Naive thymus-derived CD8-positive, alpha-beta T cell (primary cell): ENCODE measurements at places on chromosomes 11 and 22.

DNA sequence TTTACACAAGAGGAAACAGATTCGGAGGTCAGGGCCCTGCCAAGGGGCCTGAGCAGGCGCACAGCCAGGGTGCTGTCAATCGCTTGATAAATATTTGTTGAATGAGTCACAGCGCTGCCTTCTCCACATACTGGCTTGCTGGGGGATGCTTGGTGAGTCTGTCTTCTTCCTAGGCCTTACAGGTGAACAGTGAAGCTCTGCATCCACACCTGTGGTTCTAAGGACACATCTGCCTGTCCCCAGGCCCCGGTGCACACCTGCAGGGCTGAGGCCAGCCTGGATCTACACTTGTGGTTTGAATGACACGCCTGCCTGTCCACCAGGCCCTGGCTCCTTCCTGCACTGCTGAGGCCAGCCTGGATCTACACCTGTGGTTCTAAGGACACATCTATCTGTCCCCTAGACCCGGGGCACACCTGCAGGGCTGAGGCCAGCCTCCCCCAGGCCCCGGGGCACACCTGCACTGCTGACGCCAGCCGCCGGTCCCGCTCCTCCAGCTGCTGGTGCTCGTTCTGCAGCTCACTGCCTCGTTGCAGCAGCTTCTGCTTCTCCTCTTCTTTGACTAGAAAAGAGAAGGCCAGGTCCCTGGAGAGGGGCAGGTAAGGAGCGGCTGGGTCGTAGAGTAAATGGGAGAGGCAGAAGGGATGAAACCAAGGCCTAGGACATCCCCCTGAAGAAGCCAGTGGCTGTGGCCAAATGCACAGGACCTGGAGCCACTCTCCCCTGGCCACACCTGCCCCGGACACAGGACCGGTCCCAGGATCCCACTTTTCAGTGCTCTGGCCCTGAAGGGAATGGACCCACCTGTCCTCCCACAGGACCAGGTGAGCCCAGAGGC is 124.6 kb downstream of the PHF21B start:
- no peak for DNase-seq

GRCh38 chr11:126830216-126830806 is 170.3 kb downstream of the KIRREL3 start:
- DNase-seq = no peak

DNA sequence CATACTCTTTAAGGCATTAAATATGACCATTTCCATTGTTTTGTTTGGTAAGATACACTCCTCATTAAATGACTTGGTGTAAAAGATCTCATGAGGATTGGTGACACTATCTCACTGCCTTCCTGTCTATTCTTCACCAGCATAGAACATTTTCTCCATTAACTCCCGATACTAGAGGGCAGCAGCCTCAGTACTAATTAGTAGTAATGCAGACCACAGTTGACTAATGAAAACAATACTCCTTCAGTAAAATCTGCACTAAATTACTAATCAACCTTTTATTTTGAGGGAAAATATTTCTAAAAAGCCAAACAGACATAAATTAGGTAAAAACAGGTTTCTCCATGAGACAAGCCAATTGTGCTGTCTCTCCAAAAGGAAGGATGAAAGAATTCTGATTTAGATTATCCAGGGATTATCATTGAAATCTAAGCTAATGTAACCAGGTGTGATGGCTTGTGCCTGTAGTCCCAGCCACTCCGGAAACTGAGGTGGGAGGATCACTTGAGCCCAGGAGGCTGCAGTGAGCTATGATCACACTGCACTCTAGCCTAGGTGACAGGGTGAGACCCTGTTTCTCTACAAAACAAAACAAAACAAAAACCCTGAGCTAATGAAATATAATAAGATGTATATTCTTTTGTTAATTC is 9.4 kb downstream of the PGM2L1 start:
- DNase-seq = peak; percentile 31

DNA sequence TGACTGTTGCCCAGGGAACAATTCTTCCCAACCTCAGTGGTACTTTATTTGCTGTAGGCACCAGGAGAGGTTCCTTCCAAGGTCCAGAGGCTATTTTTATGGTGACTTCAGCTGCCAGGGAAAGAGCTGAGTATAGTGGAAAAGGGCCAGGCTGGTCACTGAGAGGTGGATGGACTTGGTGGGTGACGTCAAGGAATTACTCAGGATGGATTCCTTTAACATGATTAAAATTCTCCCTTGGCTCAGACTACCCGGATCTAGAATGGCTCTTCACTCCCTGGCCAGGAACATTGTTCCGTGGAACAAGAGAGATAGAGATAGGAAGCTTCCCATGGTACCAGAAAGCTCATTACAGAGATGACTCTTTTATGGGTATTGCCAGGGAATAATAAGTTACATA is 8.7 kb upstream of the CALCA start:
- DNase-seq = no peak

DNA sequence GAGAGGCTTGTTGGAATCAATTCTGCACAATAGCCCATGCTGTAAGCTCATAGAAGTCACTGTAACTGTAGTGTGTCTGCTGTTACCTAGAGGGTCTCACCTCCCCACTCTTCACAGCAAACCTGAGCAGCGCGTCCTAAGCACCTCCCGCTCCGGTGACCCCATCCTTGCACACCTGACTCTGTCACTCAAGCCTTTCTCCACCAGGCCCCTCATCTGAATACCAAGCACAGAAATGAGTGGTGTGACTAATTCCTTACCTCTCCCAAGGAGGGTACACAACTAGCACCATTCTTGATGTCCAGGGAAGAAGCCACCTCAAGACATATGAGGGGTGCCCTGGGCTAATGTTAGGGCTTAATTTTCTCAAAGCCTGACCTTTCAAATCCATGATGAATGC is 13.3 kb downstream of the SERPIND1 start:
- DNase-seq = no peak

- no peak for DNase-seq
These were observed 546.2 kb downstream of the TMEM135 start for GRCh38 chr11:87583931-87584330.

- DNase-seq = no peak
These were observed 54.4 kb upstream of the SYN3 start for GRCh38 chr22:33112580-33112979.

- DNase-seq = peak; percentile 32
These were observed 5.5 kb downstream of the YDJC start for GRCh38 chr22:21624120-21624879.

GRCh38 chr22:50139843-50140415 is 30.6 kb upstream of the PANX2 start:
- no peak for DNase-seq

- DNase-seq = no peak
These were observed 684.4 kb downstream of the NTM start for GRCh38 chr11:132054822-132055221.

- DNase-seq = no peak
These were observed 43.1 kb downstream of the FDX1 start for GRCh38 chr11:110472858-110473257.

DNA sequence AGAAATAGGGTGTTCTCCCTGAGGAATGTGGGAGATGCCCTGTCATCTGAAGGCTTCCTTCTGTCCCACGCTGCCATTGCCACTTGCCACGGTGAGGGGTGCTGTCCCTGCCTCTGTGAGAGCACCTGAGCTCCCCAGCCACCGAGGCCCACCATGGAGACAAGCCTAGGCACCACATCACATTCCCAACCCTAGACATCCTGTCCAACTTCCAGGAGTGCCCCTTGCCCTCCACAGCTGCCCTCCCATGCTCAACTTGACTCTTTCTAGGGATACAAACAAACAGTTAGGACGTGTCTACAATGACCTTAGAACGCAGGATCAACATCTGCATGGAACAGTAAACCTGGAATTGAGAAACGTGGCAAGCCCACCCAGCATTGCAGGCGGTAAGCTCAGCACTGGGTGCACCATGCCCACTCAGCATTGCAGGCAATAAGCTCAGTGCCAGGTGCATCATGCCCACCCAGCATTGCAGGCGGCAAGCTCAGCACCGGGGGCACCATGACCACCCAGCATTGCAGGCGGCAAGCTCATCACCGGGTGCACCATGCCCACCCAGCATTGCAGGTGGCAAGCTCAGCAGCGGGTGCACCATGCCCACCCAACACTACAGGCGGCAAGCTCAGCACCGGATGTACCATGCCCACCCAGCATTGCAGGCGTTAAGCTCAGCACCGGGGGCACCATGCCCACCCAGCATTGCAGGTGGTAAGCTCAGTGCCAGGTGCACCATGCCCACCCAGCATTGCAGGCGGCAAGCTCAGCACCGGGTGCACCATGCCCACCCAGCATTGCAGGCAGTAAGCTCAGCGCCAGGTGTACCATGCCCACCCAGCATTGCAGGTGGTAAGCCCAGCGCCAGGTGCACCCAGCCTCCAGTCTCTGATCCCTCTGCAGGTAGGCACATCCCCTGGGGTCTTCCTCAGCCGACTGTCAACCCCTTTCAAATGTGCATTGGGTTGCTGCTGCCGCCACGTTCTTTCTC is 1463.9 kb downstream of the TBC1D22A start:
- DNase-seq = no peak
